ENCODE measurements at places on chromosomes 4 and X. TPM values are rescaled to one million over a fixed set of nuclear protein-coding genes. Genes with fewer than 3 reads are reported as not detected.

Gene TCEAL8
- 125 TPM for total RNA-seq

Gene ADH1C
- total RNA-seq, result not detected

Gene HPGD
- total RNA-seq, result 6.2 TPM

Gene BST1
- 1.00 TPM for total RNA-seq

Gene C4orf33
- 6.4 TPM for total RNA-seq

Gene ABCG2
- 3.3 TPM for total RNA-seq

Measured in H7 (cell line).